NCI-H2171 (cell line): ENCODE measurements at places on chromosomes 12 and 14.

DNA sequence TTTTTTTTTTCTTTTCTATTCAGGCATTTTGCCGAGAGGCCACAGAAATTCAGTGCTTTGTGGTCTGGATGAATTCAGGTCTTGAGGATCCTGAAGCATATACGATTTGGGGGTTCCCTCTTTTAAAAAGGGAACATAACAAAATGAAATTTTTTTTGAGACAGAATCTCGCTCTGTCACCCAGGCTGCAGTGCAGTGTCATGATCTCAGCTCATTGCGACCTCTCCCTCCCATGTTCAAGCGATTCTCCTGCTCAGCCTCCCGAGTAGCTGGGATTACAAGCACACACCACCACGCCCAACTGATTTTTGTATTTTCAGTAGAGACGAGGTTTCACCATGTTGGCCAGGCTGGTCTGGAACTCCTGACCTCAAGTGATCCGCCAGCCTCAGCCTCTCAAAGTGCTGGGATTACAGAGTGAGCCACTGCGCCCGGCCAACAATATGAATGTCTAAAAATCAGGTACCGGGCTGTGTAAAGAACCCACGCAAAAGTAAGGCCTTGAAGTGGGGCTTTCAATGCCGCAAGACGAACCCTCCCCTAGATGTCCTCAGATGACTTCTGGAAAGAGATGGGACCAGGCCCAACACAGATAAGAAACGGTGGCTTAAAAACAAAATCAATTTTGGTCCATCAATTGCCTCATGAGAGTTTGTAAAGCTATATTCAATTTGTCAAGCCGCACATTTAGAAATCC lies 30.0 kb downstream of the TESC start:
- DNase-seq, result no peak

DNA sequence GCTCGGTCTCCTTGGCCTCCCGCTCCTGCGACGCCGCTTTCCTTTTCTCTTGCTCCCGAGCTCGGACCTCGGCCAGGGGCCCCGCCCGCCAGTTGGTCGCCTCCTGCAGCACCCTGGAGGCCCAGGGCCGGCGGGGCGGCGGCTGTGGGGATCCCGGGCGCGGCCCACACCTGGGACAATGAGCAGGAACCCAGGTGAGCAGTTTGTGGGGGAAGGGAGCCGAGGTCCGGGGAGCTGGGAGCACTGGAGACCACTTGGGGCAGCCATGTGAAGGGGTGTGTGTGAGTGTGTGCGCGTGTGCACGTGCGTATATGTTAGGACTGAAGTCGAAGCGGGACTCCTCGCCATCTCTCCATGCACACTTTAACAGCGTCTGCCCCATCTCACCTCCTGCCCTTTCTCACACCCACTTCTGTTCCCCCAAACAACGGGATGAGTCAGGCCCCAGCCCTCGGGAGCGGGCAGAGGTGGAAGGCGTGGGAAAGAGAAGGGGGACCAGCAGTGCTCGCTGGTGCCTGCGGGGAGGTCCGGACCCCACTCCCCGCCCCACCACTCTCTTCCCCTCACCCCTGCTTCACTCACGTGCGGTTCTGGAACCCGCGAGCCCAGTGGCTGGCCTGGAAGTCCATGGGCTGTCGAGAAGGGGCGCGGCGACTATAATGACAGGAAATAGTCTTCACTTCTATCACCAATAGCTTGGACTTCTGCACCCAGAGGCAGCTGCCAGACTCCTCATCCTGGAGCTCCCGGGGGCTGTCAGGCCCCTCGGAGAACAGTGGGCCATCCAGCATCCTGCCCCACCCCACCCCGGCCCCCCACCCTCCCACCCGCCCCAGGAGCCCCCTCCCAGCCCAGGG lies 450 bp downstream of the DDN start:
- no peak for DNase-seq

DNA sequence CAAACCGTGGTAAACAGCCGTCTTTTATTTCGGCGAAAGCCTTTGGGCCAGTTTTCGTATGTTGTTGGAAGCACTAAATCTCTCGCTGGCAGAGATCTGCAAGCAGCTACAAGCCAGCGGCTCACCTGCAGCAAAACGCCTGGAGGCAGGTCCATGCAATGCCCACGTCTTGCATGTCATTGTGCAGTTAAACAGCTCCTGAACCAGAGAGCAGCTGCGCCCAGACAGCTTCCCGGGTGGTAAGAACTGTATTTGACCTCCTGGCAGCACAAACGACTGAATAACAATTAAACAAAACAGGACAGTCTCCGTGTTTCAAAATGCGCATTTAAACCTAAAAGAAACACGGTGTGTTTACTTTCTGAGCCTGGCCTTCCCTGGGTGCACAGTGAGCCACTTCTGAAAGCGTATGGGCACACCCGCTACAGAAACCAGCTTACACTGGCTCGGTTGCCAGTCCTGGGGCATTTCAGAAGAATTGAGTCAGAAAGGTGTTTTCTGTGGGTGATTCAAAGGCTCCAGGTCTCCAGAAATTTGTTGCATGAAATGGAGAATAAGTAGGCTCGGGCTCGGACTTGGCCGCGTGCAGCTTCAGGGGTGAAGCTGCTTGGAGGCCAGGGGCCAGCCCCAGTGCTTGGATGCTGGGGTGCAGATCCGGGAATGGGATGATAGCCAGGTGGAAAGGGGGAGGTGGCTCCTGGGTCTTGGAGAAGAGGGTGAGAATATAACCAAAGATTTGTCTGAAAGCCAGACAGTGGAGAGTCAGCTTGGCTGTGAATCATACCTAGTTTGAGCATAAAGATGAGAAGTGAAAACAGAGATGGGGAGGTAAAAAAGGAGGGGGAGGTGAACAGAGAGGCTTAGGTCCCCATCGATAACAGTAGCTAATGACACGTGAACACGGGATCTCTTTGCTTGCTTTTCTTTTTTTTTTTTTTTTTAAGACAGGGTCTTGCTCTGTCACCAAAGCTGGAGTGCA lies 24.9 kb upstream of the FZD10 start:
- no peak for DNase-seq

GRCh38 chr12:8629486-8630033 lies 16.9 kb upstream of the AICDA start:
- no peak for DNase-seq

GRCh38 chr12:27996761-27997160 lies 24.2 kb upstream of the PTHLH start:
- DNase-seq, result no peak

- DNase-seq, result peak; percentile 9
These were observed 5.1 kb upstream of the SPATA7 start for GRCh38 chr14:88380405-88380804.

DNA sequence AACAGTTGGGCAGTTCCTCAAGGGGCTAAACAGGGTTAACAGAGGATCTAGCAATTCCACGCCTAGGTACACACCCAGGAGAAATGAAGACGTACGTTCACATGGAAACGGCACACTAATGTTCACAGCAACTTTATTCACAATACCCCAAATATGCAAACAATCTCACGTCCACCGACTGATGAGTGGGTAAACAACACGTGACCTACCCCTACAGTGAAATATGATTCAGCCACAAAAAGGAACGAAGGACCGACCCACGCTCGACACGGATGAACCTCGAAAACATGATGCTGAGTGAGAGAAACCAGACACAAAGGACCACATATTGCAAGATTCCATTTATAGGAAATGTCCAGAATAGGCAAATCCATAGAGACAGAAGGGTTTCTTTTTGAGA lies 112.7 kb downstream of the NCOR2 start:
- DNase-seq, result no peak

DNA sequence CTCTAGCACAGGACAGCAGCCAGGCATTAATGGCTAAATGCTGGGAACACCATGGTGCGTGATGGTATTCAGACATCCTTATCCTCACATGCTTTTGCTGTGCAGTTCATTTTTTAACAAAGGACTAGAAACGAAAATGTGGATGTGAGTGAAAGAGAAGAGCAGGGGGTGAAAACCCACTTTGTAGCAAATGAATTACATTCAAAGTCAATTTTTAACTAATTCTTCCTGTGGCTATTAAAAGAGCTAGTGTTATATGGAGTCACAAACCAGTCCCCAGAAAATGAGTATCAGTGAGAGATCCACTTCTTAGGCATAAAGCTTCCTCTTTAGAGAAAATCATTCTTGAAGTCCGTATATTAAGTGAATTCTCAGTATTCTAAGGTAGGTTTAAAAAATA lies 592.0 kb upstream of the LMO3 start:
- no peak for DNase-seq

GRCh38 chr14:88931321-88932110 lies 107.1 kb downstream of the TTC8 start:
- no peak for DNase-seq

- no peak for DNase-seq
These were observed 16.0 kb upstream of the OR6S1 start for GRCh38 chr14:20657216-20658211.

GRCh38 chr12:104697186-104697585 lies 240.4 kb downstream of the CHST11 start:
- DNase-seq, result no peak

DNA sequence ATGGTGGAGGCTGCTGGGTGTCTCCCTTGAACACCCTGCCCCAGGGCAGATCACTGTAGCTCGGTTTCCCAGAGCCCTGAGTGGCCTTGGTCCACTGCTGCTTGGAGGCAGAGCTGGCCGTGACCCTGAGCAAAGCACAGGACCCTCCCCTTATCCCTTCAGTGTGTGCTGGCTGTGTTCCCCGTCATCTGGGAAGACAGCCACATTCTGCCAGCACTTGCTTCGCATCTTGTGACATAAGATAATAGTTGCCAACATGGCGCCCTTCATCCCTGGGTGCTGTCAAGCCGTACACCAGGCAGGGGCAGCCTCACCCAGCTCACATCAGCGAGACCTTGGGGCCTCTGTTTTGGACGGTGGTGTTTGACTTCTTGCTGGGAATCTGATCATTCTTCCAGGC lies 12.1 kb upstream of the ALDH2 start:
- no peak for DNase-seq

GRCh38 chr12:52436000-52436827 lies 2.0 kb upstream of the KRT75 start:
- DNase-seq, result no peak

GRCh38 chr14:68137704-68138619 lies 318.4 kb downstream of the RAD51B start:
- no peak for DNase-seq

- DNase-seq, result no peak
These were observed 177.9 kb upstream of the PRMT8 start for GRCh38 chr12:3313066-3313465.

GRCh38 chr12:52066346-52067080 lies 3.3 kb upstream of the ATG101 start:
- DNase-seq, result no peak

- no peak for DNase-seq
These were observed at the start of gene KCNA5 for GRCh38 chr12:5043589-5044419. TSS of gene KCNA5 (plus strand) at chr12:5043879. CDS start at chr12:5044148, 269 bp downstream.

DNA sequence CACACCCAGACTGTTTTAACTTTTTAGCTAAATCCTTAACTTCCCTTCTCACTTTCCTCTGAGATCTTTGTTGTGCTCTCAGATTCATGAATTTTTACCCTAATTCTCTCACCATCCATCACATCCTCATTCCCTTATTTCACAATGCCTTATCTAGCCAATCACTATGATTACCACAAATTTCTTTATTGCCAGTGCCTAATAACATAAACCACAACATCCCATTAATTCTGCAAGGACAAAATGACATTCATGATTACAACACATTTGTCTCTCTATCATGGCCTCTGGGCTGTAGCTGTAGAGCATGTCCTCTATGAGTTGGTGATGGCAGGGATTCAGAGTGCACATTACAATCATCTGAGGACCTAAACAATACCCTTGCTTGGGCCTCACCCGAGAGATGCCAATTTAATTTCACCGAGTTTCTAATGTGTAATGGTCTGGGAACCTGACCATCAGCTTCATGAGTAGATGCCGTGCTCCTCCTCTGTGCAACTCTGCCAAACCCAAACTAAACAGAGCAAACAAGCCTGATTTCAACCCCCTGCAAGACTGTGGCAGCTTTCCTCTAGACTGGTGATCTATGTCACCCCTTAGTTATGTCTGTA lies 99.3 kb downstream of the SPTSSA start:
- no peak for DNase-seq

GRCh38 chr12:94707892-94708291 lies 57.5 kb upstream of the TMCC3 start:
- DNase-seq, result no peak

DNA sequence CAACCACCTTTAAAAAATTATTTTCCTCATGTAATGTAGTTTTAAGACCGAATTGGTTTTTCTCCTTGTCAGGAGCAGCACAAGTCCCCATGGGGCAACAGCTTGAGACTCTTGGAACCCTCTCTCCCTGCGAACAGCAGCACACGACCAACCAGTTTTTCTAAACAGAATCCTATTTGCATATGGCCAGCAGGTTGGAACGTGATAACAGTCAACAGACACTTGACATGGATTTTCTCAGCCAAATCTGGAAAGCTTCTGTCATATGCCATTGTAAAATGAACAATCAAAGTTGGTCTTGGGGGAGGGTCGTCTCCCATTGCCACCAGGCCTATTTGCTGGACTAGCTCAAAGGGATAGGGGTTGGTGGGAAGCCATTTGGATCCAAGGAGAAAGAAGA lies 1915.0 kb upstream of the FLRT2 start:
- DNase-seq, result peak; percentile 90

DNA sequence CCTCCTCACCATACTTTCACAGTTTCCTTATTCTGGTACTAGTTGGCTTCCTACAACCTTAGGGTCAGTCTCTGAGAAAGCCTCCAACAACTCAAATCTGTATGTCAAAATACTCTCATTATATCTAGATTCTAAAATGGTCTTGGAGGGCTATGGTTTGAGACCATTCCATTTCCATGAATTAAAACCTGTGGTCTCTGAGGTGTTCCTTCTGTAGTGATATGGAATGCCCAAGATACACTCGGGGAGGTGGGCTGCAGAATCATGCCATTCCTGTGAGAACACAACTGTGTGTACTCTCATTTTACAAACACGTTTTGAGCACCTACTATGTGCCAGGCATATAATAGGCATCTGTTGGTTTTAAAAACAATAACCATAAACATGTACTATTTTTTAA lies 74.0 kb downstream of the FERMT2 start:
- DNase-seq, result no peak

DNA sequence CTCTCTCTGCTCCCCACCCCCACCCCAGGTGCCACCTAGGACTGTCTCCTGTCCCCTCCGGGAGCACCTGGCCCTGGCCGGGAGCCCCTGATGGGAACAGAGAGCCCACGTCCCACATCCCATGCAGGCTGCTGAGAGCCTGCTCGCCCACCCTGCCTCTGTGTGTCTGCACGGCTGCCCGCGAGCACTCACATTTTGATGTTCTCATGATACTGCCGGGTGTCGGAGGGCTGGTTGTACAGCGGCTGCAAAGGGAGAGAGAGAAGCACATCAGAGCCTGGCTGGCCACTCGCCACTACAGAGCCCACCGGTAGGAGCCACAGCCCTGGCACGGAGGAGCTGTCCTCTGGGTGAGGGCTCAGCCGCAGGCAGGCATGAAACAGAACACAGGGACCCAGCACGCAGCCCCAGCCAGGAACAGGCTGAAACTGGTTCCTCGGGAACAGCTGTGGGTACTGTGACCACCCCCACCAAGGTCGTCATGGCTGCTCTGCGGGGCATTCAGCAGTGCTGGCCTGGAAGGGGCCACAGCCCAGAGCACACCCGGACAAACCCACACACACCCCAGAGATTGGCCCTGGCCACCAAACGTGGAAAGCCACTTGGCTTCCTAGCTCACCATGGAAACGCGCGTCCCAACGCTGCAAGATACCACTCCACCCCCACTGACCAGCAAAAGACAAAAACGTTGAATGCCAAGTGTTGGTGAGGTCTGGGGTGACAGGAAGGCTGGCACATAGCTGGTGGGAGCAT lies 117.6 kb downstream of the NCOR2 start:
- DNase-seq, result no peak

- DNase-seq, result no peak
These were observed 10.0 kb downstream of the AHNAK2 start for GRCh38 chr14:104968153-104968527.
